ENCODE measurements at places on chromosomes 11 and 22.

DNA sequence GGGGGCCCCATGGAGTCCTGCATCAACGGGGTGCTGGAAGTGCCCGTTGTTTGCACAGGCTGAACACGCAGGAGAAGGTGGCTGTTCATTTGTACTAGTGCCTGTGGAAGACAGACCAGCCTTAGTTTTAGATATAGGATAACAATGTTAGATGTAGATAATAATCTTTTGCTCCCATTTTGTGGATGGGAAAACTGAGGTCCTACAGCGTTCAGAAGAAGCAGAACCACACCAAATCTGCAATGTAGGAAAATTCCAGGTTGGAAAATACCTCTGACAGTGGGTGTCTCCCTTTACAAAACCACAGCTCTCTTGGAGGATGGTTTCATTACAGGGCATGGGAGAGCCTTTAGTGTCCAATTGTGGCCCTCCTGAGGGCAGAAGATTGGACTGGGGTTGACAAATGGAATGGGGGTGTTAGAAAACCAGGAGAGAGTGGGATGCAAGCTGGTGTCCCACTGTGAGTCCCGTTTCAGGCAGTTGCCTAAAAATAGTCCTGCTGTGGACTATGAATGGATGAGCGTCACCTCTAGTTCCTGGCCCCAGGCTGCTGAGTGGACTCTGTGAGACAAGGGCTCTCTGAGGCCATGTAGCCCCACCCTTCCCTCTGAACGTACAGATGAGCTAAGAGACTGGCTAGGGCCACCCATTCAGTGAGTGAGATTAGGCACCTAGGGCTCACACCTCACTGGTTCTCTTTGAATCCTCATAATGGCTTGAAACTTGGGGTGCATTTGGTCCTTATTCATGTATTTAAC is 508.8 kb downstream of the MN1 start:
- no peak for DNase-seq

GRCh38 chr11:94396282-94396681 is 4.9 kb downstream of the GPR83 start:
- DNase-seq: no peak

- DNase-seq: no peak
Observed at GRCh38 chr11:131324921-131325570, 45.4 kb upstream of the NTM start.

- no peak for DNase-seq
Observed at GRCh38 chr11:802693-803466, 2.2 kb downstream of the PIDD1 start.

Data from Right ventricle myocardium superior (tissue), 1 donor.